ENCODE measurements at places on chromosomes 2 and 18.

- DNase-seq = no peak
Observed at GRCh38 chr2:48227617-48228344, 302.2 kb upstream of the STON1 start.

- no peak for DNase-seq
Observed at GRCh38 chr2:151670846-151671597, 63.3 kb downstream of the NEB start.

GRCh38 chr2:215760557-215760956 is 252.8 kb downstream of the MREG start:
- no peak for DNase-seq

- DNase-seq = no peak
Observed at GRCh38 chr2:8615252-8615575, 66.6 kb upstream of the ID2 start.

GRCh38 chr18:68608851-68609490 is 105.9 kb downstream of the TMX3 start:
- no peak for DNase-seq

DNA sequence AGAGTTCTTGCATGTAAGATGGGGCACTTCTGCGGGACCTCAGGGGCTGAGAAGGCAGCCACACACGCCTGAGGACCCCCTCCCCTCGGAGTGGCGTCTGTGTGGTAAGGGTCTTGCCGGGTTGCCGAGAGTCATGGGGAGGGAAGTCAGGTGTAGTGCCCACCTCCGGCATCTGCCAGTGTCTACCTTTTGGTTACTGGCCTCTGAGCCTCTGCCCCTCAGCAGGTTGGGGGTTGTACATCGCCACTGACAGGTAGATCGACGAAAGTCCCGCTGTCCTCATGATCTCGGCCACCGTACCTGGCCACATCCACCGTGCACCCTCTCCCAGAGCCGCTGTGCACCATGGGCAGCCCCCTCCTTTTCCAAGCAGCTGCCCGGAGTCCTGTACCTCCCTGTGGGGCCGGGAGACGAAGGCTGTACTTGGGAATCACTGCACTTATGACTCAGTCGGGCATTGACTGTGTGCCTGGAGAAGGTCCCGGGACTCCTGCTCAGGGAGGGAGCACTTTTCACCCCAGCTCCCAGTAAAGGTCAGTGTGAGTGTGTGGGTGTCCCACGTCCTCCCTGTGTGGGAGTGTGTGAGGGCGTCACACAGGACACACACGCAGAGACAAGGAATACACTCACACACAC is 332.4 kb upstream of the MYT1L start:
- DNase-seq = no peak

DNA sequence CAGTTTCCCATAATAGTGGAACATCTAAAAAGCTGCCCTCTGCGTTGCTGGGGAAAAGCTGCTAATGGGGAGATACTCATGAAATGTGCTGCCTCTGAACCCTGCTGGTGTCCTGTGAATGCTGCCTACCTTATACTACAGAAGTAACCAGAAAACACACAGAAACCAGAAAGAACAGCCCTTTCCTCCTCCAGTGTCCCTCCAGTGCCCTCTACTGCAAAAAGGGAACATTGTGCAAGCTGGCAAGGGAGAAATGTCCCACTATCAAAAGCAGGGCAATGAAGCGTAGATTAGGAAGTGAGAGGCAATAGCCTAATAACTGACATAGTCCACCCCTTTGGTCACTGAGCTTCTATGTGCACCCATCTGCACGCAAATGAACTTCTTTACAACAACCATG is 162.7 kb upstream of the ETAA1 start:
- DNase-seq = no peak

DNA sequence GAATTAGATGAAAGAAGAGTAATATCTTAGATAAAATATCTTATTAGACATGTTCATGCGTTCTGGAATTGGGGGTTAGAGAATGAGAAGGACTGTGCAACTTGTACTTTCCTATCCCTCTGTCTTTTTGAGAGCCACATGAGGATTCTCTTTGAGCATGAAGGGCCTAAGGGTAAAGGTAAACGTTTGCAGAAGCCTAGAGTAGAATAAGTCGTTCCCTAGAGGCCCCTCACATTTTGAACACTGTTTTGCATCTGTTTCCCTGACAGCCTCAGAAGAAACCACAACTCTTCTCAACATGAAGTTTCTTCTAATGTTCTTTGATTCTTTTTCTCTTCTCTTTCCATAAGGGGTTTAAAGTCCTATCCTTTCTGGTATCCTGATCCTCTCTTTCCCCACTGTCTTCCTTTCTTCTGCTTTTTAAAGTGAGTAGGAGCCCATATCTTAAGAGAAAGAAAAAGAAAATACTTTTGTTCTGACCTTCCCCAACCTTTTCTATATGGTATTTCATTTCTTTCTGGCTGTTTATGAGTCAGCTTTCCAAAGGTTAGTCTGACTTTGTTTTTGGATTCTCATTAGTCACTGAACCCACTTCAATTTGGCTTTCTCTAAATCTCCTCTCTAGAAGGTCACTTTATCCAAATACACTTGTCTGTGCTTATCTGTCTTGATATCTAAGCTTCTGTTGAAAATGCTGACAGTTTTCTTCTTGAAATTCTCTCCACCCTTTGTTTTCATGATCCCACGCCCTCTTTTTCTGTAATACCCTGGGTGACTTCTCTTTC is 34.8 kb downstream of the PPP1R1C start:
- DNase-seq = no peak

DNA sequence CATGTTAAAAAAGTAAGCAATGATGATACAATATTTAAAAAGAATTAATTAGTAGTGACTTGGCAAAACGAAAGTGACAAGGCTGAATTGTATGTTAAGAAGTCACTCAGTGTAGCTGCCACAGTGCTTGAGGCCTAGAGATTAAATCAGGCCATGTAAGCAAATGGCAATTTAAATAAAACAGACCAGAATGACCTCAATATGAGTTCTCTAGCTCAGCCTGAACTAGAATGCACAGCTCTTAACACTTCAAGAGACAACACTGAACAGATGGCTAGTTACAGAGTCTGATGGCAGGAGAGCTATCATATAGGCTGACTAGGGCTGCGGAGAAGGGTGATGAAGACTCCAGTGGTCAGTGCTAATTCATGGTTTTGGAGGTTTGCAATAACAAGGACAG is 117.9 kb upstream of the ZBTB14 start:
- DNase-seq = no peak

DNA sequence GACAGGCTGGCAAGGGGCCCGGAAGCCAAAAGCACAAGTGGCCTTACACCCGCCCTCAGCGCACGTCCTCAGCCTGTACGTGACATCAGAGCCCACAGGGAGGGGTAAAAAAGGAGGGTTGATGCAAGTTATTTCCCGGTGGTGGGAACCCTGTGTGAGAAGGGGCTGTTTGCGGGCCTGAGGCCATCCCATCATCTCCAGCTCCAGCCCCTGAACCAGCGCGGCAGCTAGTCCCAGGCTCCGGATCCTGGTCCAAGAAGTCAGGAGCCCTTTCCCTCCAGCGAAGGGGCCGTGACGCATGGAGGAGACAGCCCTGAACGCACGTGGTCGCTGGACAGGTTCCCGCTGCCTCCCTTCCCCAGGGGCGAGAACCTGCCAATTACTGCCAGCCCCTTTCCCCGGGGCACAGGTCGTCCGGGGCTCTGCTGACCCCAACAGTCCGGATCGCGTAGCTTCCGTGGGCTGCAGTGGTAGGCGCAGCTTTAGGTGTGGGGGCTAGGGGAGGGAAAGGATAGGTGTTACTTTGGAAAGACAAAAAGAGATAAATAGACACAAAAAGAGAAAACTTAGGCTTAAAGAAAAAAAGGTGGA is 1.3 kb upstream of the LRP2 start:
- no peak for DNase-seq

- DNase-seq = no peak
Observed at GRCh38 chr2:122639711-122640110, 884.3 kb downstream of the TSN start.

- DNase-seq = no peak
Observed at GRCh38 chr2:37618326-37618725, 53.1 kb downstream of the CDC42EP3 start.

DNA sequence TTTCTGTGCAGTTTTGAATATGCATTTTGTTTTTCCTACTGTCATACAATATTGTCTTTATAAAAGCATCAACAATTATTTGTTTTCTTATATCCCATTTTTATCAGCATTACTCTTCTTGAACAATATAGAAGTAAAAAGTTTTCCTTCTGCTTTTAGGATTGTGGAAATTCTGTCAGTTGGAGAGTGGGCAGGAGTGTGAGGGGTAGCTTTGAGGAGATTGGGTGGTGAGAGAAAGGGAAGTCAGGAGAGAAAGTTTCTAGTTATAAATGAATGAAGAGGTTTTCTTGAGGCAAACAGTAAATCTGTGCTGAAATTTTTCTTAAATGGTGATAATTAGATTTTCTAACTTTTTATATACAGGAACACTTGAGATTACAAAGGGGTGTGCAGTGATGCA is 151.7 kb upstream of the NOSTRIN start:
- DNase-seq = no peak

- DNase-seq = no peak
Observed at GRCh38 chr2:424306-425171, 136.6 kb upstream of the ALKAL2 start.

GRCh38 chr2:10255189-10256030 is 47.3 kb upstream of the HPCAL1 start:
- no peak for DNase-seq

GRCh38 chr18:36724591-36725001 is 104.2 kb downstream of the TPGS2 start:
- DNase-seq = no peak

DNA sequence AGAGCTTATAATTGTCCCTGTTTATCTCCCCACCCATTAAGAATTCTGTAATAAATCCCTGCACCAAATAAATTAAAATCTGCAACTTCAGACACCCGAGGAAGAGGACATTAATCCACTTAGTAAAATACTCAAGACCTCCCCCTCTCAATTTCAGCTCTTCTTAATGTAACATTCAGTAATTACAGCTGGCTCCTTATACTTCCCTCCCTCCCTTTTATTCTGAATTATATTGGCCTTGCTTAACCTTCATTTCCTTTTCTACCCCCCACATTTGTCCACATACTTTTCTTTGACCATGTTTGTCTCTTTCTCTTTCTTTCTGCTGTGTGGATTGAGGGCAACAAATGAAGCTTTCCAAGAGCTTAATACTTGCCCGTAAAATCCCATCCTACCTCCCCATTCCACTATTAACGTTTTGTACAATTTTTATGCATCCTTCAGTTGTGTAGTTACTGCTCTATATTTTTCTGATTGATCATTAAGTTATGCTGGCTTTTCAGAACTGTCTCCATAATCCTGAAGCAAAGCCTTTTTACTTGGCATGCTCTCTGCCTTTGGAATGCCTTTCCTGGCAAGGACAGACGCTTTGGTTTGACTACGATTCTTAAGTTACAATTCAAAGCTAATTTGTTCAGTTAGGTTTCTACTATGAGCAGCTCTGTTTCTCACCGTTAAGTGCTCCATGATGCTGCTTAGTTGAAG is 580.1 kb downstream of the ZEB2 start:
- no peak for DNase-seq

GRCh38 chr2:41647468-41648050 is 400.3 kb upstream of the PKDCC start:
- DNase-seq = no peak

DNA sequence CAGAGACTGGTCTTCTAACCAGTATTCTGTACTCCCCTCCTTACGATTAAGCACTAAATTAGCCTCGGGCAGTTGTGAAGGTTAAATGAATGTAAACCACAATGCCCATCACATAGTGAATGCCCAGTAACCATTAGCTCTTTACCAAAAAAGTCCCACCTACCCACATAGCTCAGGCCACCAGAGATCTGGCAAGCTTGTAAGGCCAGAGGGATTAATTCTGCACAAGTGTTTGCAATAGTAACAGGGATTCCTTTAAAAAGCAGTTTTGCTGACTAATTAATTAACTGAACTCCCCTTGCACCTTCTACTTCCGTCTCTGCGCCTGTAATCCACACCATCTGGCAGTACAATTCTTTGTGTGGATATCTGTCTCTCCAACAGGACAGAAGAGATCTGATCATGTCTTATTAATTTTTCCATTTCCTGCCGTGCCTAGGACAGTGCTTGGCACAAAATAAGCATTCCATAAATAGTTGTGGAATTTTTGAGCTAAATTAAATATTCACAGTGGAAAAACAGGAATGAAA is 36.2 kb upstream of the IGFBP2 start:
- DNase-seq = no peak

- no peak for DNase-seq
Observed at GRCh38 chr2:69436596-69436937, 668 bp downstream of the NFU1 start.

DNA sequence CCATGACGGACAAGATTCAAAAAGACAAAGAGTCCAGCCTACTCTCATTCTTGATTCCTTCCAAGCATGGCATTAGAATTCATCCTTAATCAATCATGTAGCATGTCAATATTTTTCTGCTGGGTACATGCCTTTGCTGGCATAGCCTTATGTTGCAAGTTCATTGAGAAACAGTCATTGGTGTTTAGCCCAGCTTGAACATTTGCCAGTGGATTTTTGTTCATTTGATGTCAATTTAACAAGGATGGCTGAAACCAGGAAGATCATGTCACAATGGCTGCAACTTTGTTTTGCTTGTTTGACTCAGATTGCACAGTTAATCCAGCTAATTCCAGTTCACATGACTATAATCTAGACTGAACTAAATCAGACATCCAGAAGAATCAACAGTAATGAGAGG is 1132.2 kb downstream of the LRP1B start:
- no peak for DNase-seq

DNA sequence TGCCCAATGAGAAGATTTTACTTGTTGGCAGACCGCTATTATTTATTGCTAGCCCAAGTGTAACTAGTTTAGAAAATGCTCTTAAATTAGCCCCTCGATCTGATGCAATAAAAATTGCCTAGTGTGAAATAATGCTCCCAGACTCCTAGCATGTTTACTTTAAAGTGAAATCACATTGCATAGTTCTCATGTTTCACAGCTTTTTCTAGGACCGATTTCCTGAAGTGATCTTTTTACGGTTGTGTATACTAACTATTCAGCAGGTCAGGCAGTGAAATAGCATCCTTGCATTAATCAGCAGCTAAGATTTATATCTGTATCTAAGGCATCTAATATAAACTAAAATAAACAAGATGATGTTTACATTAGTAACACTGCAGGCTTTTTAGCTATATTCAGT is 52.4 kb downstream of the PMS1 start:
- no peak for DNase-seq

DNA sequence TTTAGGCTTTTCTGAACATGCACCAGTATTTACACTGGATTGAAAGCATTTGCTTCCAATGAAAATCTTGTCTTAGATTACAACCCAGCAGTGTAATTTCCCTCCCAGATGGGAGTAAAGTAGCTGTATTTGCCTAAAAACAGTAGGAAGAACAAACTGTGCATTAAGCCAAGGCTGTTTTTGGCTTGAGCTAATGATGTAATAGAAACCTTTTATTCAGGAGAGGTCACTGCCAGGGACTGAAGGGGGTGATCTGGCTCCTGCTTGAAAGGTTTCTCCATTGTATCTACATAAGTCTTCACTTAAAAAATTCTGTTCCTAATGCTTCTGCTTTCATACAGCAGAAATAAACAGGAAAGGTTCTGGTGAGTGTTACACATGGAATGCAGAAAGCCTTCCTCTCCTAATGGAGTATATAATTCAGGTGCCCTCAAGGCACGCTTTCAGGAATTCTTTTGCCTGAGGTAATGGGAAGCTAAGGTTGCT is 74.4 kb downstream of the MEIS1 start:
- no peak for DNase-seq

Data from stimulated activated CD8-positive, alpha-beta memory T cell treated with anti-CD3 and anti-CD28 coated beads, Interleukin-4, amount 100 ng/mL, for 1 hour (primary cell).